T-helper 1 cell (primary cell): ENCODE measurements at places on chromosomes 11 and 22.

DNA sequence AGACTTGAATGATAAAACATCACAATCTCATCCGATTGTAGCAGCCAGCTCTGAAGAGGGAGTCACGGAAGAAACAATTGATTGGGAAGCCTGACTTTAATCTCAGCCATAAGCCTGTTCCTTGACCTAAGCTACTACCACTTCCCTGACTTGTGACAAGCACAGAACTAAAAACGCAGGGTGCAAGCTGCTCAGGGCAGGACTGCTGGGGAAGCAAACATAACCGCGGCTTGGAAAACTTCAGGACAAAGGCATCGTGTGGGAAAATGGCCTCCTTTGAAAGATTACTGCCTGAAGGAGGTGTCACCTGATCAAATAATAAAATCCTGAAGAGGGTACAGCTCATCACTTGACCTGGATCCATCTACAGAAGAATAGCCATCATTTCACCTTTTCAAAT is 595.3 kb upstream of the CADM1 start:
- DNase-seq = no peak

DNA sequence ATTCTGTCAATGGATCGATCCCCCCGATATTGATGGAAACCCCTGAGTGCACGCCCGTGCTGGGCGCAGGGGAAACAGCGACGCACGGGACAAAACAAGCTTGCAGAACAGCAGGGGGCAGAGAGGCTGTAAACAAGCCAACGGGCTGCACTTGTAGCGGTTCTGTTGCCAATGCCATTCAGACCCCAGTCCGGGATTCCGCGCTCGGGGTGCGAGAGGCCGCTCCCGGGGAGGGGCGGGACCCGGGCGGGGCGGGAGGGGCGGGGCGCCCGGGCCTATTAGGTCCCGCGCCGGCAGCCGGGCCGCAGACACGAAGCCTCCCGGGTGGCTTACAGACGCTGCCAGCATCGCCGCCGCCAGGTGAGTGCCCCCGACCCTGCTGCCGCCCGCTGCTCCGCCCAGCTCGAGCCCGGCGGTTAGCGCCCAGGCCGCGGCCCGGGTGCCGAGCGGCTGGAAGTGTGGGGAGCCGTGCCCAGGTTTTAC is at the start of gene BIK:
TSS of gene BIK (plus strand) at position 307 of the 483 bp plus-strand sequence. CDS start 13,273 bp downstream, outside the sequence.
- no peak for DNase-seq

GRCh38 chr22:25564979-25565677 is 653 bp downstream of the GRK3 start:
- no peak for DNase-seq

GRCh38 chr11:123475469-123475868 is 45.4 kb downstream of the GRAMD1B start:
- DNase-seq = no peak

- no peak for DNase-seq
Measured at GRCh38 chr11:6653097-6653496, 2.5 kb downstream of the DCHS1 start.

DNA sequence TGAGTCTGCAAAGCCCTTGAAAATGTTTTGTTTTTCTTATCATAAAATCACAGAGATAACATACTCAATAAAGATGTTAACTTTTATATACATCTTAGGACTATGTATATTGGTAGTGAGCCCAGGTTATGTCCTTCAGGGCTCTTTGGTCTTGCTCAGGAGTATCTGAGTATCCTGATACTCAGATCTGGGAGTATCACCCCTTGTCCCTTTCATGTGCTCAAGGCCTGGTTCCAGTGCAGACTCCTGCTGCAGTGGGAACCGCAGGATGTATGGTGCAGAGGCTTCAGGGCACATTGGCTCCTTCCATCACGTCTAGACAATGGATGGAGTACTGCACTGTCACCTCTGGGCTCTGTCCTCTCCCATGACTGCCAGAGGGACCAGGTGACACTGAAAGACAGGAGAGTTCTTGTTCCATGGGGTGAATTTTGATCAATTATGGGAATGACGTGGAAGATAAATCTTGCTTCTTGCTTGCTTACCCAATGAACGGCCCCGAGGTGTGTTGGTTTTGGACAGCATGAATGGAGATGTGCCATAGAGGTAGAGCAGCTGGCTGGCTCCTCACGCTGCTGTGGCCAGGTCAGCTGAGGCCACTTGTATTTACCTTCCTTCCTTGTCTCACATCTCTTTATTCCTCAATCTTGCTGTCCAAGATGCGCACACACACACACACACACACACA is 215.5 kb downstream of the ARHGAP42 start:
- no peak for DNase-seq

DNA sequence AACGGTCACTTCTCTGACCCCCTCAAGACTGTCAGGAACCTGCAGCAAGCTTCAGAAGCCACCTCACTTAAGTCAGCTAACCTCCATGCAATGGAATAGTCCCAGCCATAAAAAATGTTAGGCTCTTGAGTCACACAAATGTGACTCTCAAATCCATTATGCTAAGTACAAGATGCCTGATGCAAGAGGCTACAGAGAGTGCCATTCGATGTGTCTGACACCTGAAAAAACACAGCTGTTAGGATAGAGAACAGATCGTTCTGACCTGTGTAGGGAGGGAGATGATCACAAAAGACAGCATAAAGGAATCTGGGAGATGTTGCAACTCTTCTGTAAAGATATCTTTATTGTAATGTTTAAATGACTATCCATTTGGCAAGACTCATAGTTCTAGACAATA is 712.4 kb downstream of the TBC1D22A start:
- no peak for DNase-seq

GRCh38 chr11:3809624-3809928 is 1.2 kb downstream of the PGAP2 start:
- DNase-seq = no peak

DNA sequence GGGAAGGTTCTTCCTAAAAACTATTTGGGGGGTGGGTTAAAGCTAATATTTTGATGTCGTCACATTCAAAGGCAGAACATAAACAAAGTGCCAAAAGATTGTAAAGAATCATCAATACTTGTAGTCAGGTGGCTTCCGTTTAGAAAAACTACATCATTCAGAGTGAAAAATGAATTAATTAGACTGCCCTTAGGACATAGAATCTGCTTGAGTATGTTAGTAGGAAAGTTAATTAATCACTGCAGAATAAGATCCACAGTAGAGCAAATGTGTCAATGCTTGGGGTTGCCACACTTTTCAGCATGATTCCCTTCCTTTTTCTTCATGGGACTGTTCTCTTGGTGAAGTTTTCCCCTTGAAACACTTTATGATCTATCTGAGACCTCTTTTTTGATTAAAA is 166.8 kb upstream of the MTNR1B start:
- no peak for DNase-seq

GRCh38 chr22:37273846-37274225 is 8.5 kb upstream of the CYTH4 start:
- no peak for DNase-seq

GRCh38 chr11:131645237-131645636 is 274.8 kb downstream of the NTM start:
- no peak for DNase-seq

- DNase-seq = no peak
Measured at GRCh38 chr11:6354651-6355485, 34.6 kb upstream of the CAVIN3 start.
